Fibroblast of villous mesenchyme (primary cell): ENCODE measurements at places on chromosomes 6 and 20.

DNA sequence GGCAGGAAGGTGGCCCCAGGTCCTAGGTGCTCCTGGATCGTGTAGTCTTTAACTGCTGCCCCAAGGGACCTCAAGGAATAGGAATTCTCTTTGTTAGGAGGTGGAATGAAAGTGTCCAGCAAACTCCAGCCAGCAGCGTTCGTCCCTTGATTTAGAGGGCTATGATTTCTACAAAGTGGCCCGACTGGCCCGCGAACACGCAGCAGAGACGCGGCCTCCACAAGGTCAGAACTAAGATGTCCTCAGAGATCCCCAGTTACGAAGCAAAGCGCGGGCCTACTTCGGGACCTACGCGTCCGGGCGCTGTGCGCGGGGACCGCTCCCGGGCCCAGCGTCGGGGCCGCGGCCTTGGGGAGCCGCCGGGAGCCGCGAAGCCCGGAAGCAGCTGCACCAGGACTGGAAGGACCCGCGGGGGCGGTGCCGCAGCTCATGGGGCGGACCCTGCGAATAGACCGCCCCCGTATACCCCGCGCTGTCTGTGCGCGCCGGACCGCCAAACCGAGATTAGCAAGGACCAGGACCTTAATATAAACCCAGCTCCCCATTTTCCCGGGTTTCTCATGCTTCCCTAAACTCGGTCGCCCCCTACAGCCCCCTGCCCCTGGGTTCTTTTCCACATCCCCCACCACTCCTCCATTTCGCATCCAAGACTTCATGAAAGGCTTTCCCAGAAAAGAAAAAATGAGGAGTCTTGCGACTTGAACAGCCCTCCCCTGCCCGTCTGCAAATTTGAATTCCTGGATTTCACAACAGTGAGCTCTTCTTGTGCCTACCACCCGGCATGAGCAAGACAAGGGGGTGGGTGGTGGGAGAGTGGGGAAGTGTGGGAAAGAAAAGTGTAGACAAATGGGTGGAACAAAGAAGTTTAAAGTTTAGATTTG is at the start of gene C6orf47:
Gene C6orf47, minus strand, starts transcription at position 398 of the 881 bp plus-strand sequence. CDS start 831 bp downstream, outside the sequence.
- peak; percentile 86 for DNase-seq

GRCh38 chr20:24449026-24449720 is 20.3 kb upstream of the SYNDIG1 start:
- DNase-seq = no peak

DNA sequence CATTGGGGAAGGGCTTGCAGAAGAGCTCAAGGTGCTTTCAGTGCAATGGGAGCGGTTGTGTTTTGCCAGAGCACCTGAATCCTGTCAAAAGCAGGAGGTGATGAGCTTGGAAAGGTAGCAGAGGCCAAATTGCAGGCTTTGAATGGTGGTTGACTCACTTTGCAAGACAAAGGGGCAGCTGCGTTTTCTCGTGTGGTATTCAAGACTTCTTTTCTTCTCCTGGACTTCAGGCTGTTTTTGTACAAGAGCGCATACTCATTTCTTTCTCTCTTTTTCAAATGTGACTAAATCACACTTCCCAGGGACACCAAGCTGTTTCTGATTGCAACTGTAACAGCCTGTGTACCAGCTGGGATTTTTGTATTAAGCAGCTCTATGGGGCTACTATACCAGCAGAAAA is 32.3 kb downstream of the GHRH start:
- DNase-seq = no peak

DNA sequence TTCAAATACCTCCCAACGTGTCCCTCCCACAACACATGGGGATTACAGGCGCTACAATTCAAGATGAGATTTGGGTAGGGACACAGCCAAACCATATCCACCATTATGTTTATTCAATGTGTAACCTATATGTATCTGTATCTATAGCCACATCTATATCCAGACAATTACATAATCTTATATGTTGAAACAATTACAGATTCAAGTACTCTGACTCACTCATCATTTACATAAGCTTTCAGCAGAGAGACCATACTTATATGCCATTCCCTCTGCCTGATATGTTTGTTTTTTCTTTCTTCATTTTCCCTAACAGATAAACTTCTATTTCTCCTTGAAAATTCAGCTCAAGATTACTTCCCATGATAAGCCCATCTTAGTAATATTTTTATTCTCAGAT is 163.6 kb downstream of the LAMA2 start:
- DNase-seq = no peak

GRCh38 chr20:1622450-1622849 is 2.6 kb upstream of the SIRPB1 start:
- DNase-seq = no peak

DNA sequence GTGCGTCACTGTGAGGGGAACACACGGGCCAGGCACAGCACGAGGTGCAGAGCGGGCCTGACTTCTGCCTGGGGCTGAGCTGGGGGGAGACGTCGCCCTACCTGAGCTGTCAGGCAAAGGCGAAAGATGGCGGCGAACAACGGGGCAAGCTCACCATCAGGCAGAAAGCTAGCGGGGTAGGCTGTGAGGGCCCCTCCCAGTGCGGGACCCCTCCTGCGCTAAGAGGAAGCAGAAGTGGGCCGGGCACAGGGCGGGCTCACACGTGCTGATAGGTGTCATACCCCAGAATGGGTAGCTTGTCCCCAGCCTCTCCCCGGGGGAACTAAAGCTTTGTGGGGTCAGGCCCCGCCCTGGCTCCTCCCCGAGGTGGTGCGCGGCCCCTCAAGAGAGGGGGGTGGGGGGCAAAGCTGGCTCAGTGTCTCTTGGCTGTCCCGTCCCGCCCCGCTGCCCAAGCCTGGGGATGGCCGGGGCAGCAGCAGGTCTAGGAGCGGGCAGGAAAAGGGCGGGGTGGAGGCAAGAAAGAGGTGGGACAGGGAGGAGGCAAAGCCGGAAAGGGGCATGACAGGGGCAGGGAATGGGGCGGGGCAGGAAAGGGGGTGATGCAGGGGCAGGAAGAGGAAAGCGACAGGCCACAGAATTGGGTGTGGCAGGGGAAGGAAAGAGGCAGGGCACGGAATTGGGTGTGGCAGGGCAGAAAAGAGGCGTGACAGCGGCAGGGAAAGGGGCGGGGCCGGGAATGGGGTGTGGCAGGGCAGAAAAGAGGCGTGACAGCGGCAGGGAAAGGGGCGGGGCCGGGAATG is 14.7 kb downstream of the UCKL1 start:
- DNase-seq = no peak

DNA sequence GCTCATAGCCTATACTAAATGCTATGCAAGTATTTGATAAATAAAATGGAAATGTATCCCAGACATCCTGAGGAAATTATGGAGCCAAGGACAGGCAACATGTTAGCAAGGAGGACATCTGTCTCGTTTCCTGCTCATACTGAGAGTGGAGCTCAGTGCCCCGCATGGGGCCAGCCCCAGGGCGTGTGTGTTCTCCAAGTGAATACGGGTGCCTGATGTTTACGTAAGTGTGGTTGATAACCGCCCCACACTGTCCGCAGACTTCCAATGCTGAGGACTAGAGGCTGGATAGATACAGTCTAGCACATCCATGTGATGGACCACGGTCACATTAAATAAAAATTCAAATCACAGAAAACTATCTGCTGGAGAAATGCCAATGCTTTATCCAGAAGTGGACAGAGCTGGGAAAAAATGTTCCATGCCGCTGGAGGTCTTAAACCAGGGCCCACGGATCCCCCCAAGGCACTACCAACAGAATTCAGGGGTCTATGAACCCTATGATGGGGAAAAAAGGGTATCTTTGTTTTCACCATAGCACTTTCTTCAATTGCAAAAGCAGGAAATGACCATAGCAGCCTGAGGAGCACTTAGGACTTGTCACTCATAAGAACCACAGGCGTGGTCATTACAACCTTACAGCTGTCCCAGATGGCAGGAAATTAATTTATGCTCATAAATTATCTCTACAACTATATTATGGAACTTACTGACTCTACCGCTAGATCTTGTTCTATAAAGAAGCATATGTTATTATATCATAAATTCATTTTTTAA is 24.9 kb downstream of the TGM2 start:
- DNase-seq = peak; percentile 82

DNA sequence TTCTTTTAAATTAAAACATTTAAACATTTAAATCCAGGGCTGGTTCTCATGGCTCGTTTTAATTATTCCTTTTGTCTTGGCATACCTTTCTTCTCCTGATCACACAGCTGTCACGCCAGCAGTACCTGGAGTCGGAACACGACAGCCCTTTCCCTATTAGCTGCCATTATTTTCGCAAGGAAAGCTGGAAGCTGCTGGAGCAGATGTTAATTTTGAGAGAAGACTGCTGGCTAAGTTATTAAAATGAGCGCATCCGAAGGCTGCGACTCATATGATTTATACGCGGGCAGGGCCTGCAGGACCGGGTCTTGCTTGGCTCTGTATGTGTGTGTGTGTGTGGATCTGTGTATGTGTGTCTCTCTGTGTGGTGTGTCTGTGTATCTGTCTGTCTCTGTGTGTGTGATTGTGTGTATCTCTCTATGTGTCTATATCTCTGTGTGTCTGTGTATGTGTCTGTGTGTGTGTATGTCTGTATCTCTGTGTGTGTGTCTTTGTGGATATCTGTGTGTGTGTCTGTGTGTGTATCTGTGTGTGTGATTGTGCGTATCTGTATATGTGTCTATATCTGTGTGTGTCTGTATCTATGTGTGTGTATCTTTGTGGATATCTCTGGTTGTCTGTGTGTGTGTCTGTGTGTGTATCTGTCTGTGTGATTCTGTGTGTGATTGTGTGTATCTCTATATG is 191.5 kb downstream of the CDH4 start:
- no peak for DNase-seq

- DNase-seq = no peak
Observed at GRCh38 chr20:36926653-36927200, 24.8 kb downstream of the SAMHD1 start.

- peak; percentile 65 for DNase-seq
Observed at GRCh38 chr6:135994857-135995544, 143.5 kb downstream of the PDE7B start.

- DNase-seq = no peak
Observed at GRCh38 chr6:32109114-32109764, at the start of gene TNXB. TSS of gene TNXB (minus strand) at chr6:32109338. CDS start at chr6:32098198, 11,140 bp downstream.

DNA sequence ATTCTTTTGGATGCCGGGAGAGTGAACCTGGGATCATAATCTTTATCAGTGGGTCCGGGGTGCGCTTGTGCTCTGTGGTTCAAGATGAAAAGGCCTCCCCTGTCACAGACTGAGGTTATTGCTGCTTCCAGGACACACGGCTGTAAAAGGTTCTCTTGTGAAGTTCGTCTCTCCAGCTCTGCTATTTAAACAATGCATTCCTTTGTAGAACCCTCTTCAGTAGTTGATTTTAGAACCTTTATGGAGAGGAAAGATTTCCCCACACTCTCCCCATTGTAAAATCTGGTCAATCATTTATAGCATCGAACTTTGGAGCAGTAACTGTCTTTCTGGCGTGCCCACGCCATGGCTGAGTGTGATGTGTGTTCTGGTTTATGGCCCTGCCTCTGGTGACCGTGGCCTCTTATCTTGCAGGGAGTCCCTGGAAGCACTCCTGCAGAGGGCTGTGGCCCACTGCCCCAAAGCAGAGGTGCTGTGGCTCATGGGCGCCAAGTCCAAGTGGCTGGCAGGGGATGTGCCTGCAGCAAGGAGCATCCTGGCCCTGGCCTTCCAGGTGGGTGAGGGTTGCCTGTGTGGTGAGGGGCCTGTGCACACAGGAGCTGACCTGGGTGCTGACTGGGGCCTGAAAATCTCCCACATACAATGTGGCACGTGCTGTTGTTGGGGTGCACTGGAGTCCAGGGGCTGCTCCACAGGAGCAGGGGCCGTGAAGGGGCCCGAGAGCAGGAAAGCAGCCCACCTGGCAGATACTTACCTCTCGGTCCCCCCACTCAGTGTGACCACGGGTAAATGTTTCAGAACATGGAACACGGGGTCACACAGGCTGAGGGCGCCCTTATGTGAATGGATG is 11.6 kb upstream of the C20orf204 start:
- DNase-seq = no peak

- no peak for DNase-seq
Observed at GRCh38 chr6:167153521-167153959, 4.2 kb downstream of the GPR31 start.

DNA sequence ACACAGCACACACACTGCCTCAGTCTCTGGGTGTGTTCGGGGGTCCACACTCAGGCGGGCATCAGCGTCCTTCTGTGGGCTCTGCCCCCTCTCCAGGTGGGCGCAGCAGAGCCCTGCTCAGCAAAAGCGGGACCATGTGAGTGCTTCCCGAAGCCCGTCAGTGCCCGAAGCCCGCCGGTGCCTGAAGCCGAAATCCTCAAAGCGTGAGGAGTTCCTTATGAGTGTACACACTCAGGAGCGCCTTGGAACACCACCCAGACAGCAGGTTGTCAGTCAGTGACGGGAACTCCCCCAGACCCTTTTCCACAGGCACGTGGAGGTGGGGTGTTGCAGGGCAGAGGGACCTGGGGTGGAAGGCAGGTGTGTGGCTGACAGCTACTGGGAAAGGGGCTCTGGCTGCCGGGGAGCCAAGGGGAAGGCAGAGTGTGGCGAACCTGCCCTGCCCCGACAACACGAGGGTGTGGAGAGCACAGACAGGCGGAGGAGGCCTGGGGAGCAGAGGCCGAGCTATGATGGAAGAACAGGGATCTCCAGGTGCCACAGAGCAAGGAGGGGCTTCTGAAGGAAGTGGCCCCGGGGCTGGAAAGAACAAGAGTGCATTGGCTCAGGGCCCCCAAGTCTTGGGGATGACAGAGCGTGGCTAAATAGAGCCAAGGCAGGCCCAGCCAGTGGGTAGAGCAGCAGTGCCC is 87.7 kb downstream of the RAMACL start:
- no peak for DNase-seq

DNA sequence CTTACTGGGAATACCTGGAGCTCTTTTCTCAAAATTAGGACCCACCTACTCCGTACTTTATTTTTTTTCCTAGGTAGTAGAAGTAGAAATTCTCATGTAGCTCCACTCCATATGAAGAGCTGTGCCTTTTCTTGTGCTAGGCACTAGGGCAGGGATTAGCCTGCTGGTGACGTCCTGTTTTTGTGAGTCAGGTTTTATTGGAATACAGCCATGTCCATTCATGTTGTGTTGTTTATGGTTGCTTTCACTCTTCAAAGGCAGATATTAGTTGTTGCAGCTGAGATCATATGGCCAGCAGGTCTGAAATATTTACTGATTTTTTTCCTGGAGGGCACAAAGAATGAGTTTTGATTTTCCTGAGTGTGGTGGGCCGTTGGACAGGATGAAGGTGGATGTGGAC is 20.5 kb downstream of the XRN2 start:
- peak; percentile 88 for DNase-seq

DNA sequence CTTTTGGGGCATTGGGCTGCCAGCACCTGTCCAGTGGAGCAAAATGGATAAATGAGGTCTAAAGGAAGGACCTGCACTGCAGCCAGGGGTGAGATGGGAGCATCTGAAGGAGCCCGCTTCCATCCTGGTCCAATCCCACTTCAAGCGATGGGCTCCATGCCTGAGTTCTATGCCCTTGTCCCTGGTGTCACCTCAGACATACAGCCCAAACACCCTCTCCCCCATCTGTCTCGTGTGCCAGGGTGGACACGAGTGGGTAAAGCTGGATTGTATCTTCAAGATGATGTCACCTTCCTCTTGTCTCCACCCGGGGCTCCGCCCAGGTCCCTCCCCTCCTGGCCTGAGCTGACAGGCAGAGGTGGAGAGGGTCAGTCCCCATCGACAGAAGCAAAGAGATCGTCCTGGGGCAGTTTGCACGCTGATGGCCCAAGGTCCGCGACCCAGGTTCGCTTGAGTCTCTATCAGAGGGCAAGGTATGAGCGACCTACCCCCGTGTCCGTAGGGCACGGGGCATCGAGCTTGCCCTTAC is 544 bp downstream of the SMIM29 start:
- peak; percentile 38 for DNase-seq
